CD4-positive, alpha-beta T cell treated with Interleukin-15 for 1 hour (primary cell): ENCODE measurements at places on chromosomes 7 and 10.

DNA sequence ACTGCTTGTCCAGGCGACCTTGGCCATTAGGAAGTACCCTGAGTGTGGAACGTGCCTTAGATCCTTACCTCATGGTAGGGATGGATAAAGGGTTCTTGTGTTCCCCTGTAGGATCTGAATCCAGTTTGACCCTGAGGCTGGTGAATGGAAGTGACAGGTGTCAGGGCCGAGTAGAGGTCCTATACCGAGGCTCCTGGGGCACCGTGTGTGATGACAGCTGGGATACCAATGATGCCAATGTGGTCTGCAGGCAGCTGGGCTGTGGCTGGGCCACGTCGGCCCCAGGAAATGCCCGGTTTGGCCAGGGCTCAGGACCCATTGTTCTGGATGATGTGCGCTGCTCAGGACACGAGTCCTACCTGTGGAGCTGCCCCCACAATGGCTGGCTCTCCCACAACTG, 31.6 kb downstream of the DMBT1 start:
- DNase-seq, result no peak

GRCh38 chr10:61065051-61065450, 121.1 kb upstream of the RHOBTB1 start:
- DNase-seq, result no peak

DNA sequence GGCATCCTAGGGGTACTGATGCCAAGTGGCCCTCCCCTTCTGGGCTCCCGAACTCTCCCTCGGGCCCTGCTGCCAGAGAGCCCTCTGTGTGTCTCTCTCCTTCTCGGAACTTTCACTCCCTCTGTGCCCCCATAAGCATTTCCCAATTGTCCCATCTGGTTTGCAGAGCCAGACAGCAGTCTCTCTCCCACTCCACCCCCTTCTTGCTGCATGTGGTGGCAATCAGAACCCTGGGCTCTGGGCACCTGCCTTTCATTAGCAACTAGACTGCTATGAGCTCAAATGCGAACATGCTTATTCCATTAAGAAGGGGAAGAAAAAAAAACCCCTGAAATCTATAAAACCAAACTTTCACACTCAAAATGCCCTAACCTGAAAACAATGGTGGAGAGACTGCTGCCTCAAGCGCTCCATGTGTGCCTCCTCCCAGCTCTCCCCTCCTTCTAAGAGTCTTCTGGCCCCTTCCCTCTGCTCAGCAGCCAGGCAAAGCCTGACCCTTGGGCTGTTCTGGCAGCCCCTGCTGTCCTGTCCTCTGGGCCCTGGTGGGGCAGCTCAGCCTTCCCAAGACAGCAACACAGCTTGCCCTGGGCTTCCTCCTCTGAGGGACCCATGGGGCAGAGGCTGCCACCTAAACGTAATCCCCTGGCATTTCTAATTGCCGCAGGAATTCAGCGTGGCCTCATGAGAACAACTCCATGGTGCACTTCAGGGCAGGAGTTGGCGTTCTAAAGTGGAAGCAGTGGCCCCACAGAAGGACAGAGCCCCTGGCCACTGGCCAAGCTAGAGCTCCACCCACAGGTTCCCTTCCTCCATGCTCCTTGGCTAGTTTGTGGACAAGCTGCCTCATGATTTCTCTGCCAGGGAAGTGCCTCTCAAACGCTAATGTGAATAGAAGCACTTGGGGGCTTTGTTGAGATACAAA, 415.4 kb downstream of the PLXNA4 start:
- DNase-seq, result no peak

GRCh38 chr7:30453921-30454320, 24.7 kb downstream of the NOD1 start:
- no peak for DNase-seq

DNA sequence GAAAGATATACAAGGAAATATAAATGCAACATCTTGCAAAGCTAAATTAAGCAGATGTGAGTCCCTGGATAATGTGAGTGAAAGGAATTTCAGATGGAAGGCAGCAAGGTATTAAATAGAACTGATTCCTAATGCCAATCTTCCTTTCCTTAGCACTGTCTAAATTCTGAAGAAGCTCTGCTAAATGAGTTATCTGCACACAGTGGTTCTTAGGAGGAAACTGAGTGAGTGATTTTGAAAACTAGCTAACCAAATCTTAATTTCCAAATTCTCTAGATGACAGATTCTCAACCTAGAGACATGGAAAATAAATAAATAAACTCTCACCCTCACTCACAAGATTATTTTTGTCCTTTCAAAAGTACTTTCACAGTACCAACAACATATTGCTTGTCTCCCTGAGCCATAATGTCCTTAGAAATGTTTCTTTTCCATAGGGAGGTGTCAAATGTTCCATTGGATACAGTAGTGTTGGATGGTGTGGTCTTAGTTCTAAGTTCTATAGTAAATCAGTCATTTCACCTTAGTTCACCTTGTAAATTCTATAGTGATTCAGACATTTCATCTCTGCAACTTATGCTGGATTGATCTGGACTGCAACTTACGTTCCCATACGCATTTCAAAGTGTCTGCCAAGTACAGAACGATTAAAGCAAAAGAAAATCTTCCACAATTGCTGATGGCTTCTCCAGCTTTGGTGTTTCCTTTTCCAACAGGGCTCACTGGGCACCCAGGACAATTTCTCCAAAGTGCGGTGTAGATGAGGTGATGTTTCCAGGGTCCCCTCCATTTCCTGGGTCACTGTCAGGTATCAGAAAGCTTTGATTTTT, 145.4 kb upstream of the FAM171A1 start:
- DNase-seq, result no peak

DNA sequence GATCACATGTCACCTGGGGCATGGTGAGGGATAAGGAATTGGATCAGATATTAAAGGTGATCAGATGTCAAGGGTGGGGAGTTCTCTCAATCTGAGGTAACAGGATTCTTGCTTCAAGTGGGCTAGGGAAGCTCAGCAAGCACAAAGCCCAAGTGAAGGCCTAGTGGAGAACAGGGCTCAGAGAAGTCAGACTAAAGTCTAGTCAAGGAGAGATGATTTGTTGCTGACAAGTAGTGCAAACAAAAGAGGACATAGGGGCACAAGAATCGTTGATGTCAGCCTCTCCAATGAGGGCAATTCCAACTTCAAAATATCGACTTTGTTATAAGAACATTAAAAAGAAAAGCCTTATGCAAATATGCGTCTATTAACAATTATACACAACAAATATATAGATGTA, 852.8 kb upstream of the CELF2 start:
- DNase-seq, result no peak

DNA sequence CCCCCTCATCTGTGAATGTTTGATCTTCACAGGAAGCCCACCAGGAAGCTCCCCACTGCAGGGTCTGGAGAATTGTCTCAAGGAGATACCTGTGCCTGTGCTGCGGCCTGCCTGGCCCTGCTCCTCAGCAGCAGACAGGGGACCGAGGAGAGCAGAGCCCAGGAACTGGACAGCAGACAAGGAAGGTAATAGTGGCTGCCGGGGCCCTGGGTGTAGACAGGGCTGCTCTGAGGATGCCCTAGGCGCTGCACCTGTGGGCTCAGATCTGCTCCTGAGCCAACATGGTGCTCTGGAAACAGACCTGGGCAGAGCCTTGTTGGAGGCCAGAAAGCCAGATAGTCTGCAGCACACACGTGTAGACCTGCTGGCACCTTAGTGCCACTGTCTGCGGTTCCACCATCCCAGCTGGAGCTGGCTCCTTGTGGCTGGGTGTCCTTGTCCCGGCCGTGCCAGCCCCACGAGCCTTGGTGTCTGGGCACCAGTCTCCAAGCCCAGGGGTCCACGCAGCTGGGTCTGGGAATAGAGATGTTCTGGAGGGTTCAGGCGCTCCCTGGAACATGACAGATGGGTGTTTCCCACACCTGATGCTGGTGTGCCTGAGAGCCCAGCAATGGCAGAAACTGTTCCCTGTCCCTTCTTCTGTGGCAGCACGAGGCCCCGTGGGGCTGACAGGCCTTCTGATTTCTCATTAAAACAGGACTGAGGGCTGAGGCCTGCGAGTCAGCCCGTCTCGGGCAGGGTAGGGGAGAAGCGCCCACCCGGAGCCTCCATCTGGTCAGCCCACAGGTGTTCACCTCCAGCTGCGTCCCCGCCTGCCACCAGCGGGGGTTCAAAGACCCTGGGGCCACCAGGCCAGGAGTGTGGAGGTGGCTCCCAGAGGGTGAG, 44.7 kb downstream of the ZNF467 start:
- peak; percentile 12 for DNase-seq

GRCh38 chr7:142711746-142712616, 37.3 kb upstream of the PRSS1 start:
- peak; percentile 42 for DNase-seq

GRCh38 chr7:102992509-102992937, 79.7 kb downstream of the LRRC17 start:
- no peak for DNase-seq

DNA sequence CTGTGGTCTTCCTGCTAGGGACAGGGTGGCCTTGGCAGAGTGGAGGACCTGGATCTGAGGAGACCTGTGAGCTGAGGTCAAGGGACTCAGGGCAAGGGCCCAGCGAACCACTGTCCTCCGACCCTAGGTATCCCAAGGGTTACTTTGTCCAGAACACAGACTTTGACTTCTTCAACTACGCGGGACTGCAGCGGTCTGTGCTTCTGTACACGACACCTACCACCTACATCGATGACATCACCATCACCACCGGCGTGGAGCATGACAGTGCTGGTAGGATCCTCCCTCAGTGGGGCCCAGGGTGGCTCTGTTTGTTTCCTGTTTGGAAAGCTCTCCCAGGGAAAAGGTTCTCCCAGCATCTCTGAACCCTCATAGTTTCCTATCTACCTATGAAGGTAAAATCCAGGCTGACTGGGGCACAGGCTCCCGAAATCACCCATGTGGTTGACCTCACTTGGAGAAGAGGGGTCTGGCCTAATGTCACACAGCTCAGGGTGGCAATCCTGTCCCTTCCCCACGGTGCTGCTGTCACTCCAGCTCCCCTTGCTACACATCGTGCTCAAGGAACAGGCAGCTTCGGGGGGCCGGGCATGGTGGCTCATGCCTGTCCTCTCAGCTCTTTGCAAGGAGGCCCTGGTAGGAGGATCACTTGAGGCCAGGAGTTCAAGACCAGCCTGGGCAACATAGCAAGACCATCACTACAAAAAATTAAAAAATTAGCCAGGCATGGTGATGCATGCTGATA, 57.6 kb downstream of the ZNF727 start:
- DNase-seq, result no peak

DNA sequence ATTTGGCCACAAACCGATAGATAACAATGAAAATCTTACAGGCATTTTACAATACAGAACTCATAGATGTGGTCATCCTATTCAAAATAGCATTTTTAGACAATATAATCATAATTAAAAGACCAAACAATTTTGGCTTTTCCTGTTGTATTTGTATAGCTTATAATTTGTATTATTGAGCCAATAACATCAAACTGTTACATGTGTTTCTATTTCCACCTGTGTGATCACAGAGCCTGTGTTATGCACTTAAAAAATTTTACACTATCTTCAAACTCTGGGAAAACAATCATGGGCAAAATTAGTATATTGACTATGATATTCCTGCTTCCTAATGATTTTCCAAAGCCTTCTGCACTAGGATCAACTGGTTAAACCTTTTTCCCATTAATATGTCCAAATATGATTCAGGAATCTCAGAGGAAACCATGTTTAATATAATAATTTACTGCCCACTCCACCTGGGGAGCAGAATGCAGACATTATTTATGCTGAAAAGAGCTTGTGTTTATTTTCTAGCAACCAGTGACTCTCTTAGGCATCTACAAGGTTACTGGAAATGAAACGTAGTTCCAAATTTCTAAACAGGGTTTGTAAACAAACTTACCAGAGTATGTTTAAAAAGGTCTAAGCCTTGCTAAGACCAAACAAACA, 1.7 kb downstream of the RHOBTB1 start:
- DNase-seq, result no peak

- DNase-seq, result no peak
Observed at GRCh38 chr7:122304996-122305421, 459 bp upstream of the FEZF1 start.

- no peak for DNase-seq
Observed at GRCh38 chr7:29091715-29092114, 54.6 kb downstream of the CPVL start.

DNA sequence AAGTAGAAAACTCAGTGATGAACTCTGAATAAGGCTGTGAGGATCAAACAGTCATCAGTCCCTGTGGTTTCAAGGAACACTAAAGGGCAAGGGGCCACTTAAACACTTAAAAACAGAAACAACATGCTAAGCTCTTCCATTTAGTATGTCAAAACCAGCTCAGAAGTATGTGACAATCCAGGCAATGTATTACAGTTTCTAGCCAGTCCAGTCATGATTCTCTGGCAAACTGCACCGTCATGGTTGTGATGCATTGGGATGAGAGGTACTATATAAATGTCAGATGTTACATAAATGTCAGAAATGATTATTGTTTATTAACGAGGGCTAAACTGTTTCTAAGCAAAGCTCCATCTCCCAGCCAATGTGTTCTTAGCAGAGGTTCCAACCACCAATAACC, 4.7 kb upstream of the CREB5 start:
- no peak for DNase-seq

GRCh38 chr7:68216051-68216450, 1219.4 kb downstream of the TYW1 start:
- no peak for DNase-seq

DNA sequence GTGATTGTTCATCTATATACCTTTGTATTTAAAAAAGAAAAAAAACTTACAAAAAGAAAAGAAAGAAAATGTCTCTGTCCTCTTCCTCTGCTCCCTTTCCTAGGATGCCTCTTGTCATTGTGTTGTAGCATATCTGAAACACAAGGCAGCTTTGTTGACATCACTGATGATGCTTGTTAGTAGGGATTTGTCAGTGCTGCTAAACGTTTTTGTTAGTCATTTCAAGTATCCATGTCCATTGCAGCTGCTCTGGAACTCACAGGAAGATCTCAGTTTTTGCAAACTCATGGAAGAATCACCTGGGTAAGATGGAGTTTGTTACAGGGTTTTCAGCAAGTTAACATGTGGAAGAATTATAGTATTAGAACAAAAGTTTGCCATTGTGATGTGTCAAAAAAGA, 123.6 kb downstream of the CCSER2 start:
- no peak for DNase-seq

DNA sequence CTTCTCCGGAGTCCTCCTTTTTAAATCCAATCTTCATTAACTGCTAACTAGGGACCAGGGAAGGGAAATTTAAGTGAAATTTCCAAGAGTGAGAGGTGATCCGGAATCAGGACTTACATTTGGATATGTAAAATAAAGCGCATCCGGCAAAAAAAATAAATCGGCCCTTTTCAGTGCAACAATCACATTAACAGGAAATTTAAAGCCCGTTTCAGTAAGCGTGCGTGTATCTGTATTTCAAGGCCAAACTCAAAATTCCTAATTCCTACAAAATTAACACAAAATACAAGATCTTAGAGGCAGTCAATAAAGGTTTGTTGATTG, 771 bp downstream of the DNAJC9 start:
- no peak for DNase-seq

GRCh38 chr7:1886361-1887064, 216.4 kb downstream of the ELFN1 start:
- DNase-seq, result no peak

DNA sequence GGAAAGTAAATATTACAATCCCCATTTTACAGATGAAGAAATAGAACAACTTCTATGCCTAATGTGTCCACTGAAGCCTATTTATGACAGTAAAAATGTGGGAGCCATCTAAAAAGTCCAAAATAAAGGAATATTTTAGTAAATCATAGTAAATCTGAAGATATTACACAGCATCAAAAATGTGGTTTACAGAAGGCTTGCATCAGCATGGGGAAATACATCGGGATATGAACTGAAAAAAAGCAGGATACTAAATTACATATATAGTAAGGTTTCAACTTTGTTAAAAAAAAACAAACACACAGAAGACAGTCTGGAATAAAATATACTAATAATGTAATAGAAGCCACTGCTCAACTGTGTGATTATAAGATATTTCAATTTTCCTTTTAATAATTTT, 20.8 kb downstream of the CPA1 start:
- no peak for DNase-seq
